Anterior cingulate cortex (tissue), 58 donors: ENCODE measurements at places on chromosomes 16 and 17.

DNA sequence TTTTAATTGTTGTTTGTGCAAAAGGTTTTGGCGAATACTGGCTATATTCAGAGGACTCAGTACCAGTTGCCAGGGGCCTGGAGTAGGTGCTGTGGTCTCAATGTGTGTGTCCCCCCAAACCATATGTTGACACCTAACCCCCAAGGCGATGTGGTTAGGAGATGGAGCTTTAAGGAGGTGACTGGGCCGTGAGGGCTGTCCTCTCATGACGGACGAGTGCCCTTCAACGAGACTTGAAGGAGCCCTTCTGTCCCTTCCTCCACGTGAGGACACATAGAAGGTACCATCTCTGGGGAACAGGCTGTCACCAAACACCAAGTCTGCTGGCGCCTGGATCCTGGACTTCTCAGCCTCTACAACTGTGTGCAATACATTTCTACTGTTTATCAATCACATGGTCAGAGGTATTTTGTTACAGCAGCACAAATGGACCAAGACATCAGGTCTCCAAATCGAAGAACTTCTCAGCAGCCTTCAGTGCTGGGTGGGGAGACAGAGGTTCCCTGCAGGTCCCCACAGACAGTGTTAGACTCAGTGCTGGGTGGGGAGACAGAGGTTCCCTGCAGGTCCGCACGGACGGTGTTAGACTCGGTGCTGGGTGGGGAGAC, 24.8 kb upstream of the METRNL start:
- DNase-seq = no peak

GRCh38 chr17:66413559-66414520, 111.4 kb downstream of the PRKCA start:
- no peak for DNase-seq

- DNase-seq = no peak
Observed at GRCh38 chr17:31673076-31673475, 186.0 kb downstream of the COPRS start.

GRCh38 chr16:8861563-8862308, 7.1 kb downstream of the CARHSP1 start:
- DNase-seq = no peak

GRCh38 chr16:79163691-79164387, 436.7 kb downstream of the MAF start:
- no peak for DNase-seq

DNA sequence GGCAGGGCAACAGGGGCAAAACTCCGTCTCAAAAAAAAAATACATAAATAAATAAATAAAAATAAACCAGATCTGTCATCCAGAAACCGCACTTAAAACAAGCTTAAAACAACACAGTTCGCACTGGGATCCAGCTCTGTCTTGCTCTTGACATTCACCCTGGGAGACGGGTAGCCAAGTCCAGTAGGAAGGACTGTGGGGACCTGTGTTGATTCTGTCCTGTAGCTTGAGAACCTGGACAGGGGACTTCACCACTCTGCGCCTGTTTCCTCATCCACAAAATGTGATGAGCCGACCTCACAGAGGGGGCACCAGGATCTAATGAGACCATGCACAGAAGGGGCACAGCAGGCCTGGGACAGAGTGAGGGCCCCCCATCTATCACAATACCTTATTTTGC, 1.5 kb upstream of the RAI1 start:
- DNase-seq = no peak

DNA sequence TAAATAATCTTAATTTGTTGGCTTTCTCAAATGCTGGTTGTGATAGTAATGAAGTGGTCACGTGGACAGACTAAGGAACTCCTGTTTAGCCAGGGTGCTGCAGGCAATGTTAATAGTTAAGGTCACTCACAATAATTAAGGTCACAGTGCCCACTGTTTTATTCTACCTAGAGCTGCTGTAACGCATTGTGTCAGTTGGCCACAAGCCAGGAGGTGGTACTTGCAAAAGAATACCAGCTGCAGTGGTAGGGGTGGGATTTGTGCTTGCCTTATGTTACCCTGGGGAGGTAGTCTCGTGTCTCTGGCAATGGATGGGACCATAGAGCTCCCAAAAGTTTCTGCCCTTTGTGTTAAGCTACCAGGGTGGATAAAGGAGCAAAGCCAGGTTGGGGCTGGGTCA, 969.1 kb upstream of the CDH8 start:
- no peak for DNase-seq

GRCh38 chr17:1227917-1228780, 42.1 kb upstream of the BHLHA9 start:
- no peak for DNase-seq

DNA sequence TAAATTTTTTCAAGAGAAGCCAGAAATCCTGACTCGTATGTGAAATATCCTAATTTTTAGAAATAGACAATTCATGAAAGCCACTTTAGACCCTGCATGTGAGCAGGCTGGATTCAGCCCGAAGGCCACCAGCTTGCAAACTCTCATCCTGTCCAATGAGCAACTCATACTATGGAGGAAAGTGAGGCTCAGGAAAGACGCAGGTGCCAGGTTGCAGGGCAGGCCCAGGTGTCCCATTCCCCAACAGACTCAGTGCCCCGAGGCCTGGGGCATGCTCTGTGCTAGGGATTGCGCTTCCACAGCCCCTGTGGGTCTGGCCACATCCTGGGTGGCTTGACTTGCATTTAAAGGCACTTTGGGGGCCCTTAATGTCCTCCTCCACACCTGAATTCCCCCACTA, 16.7 kb upstream of the RASD1 start:
- no peak for DNase-seq

DNA sequence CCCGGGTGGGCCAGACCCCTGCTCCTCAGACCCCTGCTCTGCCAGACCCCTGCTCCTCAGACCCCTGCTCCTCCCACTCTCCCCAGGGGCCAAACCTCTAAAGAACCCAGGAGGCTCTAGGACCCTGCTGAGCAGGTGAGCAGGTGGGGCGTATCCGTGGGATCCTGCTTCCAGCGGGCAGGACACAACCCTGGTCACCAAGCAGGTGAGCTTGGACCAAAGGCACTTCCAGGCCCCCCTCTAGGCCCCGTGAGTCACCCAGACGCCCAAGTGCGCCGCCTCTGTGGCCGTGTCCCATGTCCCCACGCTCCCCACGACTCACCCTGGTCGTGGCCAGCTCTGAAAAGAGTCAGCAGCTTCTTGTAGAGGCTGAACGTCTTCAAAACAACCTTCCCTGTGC, 5.0 kb downstream of the CYBC1 start:
- no peak for DNase-seq

DNA sequence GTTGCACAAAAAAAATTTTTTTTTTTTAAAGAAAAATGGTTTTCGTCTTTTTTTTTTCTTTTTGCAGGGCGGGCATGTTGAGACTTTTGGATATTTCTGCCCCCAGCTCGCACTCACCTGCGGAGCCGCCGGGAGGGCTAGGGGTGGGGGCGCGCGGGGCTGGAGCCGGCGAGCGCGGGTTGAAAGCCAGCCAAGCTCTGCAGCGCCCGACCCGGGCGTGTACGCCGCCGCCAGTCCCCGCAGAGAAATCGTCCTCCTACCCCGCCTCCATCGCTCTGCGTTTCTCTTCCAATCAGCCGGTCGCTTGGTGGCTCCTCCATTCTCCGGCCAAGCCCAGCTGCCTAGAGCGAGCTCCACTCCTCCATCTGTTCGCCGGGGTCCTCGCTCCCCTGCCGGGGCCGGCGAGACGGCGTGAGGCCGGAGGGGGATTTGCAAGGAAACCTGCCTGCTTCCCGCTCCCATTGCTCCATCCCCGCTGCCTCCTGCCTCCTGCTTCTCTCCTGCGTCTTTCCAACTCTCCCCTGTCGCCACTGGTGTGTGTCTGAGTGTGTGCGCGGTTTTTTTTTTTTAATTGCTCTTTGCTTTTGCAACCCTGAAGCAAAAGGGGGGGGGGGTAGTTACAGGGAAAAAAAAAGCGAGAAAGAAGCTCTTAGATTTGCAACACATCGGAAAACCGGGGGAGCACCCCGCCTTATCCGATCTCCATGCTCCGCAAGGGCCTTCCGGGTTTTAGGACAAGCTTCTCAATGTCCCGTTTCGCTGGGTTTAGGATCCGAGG, 1.8 kb upstream of the UBTF start:
- peak; percentile 37 for DNase-seq

DNA sequence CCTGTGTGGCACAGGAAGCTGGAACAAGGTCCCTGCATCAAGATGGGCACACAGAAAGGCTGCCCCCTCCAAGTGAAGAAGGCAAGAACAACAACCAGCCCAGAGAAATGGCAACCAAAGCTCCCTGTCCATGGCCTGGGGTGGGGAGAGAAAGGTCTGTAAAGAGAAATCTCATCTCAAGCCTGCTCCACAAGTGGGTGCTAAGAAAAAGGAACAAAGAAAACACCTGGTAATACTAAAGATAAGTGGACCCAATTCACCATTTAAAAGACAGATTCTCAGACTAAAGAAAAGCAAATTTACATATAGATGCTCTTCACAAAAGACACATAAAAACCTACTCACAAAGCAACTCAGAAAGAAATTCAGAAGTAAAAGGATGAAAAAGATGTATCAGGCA, 107.4 kb downstream of the PARN start:
- no peak for DNase-seq

DNA sequence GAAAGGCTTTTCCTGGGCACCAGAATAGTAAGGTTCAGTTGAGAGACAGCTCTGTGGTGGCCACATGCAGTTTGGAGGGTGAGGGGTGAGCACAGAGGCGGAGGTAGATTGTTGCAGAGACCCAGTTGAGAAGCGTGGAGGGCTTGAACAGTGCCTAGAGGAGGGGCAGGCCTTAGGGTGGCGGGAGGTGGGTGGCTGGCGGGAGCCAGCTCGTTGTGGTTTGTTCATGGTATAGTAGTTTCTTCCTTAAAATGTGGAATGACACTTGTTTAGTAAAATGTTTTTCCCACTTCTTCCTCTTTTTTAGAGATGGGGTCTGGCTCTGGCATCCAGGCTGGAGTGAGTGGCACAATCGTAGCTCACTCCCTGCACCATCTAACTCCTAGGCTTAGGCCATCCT, 14.2 kb downstream of the USP10 start:
- DNase-seq = no peak

DNA sequence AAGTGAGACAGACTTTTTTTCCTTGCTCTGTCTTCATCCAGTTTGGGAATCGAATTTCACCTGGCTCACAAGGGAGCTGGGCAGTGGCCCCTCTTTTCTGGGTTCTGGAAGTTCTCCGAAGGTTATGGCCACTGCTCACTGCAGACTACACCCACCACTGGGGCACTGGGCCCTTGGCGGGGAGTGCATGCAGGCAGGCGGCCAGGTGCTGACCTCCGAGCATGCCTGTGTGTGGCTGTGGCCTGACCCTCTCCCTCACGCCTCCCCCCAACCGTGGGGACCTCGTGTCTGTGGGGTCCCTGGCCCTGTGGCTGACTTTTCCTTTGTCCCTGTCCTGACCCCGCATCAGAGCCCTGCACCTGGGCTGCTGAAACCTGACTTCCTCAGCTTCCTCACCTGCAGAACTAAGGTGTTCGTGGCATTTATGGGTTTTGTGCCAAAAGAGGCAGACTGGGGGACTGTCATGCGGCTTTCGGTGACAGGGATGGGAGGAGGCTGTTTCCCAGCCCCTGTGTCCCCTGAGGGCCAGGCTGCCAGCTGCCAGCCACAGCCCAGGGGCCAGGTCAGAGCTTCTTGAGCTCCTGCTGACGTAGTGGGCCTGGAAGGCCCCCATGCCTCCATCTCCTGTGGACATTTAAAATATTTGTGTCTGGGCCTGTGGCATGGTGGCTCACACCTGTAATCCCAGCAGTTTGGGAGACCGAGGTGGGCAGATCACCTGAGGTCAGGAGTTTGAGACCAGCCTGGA, 21.4 kb downstream of the ASPSCR1 start:
- DNase-seq = no peak

- DNase-seq = no peak
Observed at GRCh38 chr17:77879226-77879895, 79.1 kb upstream of the TNRC6C start.

DNA sequence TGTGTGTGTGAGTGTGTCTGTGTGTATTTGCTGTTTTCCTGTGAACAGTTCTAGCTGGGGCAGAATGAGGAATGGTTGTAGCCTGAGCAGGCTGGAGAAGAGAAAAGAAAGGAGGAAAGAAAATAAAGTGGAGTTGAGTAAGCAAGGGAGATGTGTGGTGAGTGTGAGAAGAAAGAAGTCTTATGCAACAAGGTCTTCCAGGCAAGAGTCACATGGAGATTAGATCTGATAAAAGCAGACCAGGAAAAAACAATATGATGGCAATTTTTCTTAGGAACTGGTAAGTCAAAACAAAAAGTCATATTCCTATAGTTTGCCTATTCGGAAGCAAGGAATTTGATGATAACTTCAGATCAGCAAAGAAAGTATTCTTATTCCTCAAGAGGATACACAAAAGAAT, 125.0 kb downstream of the HS3ST3A1 start:
- DNase-seq = no peak

- no peak for DNase-seq
Observed at GRCh38 chr17:31564291-31564690, 172.8 kb downstream of the RAB11FIP4 start.

GRCh38 chr17:8162997-8163977, 539 bp upstream of the VAMP2 start:
- peak; percentile 65 for DNase-seq

DNA sequence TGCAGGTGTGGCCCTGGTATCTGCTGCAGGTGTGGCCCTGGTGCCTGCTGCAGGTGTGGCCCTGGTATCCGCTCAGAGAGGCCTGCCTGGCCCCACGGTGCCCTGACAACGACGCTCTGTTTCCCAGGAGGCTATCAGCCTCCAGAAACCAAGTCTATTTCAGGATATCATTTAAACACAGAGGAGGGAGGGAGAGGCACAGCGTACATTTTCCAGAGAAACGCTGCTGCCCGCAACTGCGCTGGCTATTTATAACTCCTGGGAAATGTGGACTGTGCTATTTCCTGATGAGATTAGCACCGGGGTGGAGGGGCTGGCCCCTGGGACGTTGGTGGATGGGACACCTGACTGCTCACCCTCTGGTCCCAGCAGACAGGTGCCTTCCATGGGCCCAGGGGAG, 22.5 kb downstream of the TIMM22 start:
- peak; percentile 54 for DNase-seq

DNA sequence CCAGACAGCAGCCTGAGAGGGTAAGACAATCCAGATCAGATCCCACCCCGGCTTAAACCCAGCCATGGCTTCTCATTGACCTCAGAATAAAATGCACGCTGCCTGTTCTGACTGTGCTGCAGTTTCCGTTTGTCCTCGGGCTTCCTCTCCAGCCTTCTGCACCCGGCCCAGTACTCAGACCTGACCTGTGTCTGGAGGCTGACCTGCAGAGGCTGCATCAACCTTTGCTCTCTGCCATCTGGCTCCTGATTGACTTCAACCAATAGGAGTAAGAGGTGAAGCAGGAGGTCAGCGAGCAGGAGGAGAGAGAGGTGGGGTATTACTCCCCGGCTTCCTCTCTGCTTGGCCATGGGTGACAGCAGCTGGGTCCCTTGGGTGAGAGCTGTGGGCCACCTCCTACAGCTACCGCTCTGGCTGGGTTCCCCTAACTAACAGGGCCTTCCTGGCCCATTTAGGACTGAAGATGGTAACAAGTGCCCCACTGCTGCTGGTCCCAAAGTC, 46.7 kb downstream of the C16orf82 start:
- no peak for DNase-seq
